ENCODE measurements at places on chromosomes 4 and X.

GRCh38 chr4:30756553-30756952 lies 36.4 kb downstream of the PCDH7 start:
- DNase-seq, result no peak

DNA sequence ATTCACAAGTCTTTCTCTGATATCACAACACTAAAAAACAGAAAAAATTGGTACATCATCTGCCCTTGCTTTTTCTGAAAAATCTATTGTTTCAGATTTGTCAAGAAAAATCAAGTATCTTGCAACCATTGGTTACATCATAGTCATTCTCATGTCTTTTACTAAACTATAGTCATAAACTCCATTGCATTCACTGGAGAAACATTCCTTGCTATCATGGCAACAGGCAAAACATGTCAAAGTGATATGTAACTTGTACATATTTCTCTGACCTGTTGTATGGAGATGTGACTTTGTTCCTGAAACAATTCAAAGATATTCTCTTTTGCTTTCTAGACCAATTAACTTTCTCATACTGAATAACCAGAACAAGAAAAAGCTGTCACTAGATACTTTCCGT lies 121.9 kb upstream of the ANK2 start:
- no peak for DNase-seq

DNA sequence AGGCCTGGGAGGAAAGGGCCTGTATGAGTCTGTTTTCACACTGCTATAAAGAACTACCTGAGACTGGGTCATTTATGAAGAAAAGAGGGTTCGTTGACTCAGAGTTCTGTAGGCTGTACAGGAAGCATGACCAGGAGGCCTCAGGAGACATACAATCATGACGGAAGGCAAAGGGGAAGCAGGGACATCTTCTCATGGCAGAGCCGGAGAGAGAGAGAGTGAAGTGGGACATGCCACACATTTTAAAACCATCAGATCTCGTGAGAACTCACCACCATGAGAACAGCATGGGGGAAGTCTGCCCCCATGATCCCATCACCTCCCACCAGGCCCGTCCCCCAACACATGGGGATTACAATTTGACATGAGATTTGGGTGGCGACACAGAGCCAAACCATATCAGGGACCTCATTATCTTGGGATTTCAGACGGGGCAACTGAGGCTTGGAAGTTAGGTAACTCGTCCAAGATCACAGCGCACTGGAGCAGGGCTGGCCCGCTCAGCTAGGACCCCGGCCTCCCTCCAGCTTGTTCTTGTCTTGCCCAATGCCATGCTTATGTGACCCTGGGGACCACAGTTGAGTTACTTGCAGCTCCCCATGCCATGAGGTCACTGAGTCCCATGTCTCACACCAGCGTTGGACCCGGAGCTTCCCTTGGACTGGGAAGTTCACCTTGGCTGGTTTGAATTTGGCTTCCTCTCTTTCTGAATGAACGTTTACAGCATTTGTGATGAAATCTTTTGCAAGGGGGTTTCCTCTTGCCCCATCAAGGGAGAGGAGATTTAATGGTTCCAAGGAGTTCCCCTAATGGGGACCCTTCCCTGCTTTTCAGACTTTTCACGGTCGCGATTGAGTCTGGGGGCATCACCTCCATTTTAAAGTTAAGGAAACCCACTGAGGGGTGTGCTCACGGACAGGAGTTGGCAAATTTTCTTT lies 18.1 kb downstream of the HTRA3 start:
- no peak for DNase-seq

DNA sequence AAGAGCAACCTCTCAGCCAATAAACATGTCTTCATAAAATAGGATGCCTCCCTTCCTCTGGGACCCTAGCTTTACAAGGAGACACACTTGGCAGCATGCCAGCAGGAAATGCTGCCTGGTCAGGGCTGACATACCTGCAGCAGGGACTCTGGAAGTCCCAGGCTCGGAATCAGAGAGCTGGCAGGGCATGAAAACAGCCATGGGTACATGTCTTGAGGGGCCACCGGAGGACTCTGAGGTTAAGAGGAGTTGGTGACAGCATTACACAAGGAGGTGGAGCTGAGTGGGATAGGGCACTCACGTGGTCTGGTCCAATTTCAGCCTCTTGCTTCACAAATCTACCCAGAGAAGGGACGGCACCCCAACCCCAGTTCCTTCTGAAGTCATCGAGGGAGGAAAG lies 15.7 kb downstream of the MSX1 start:
- DNase-seq, result no peak

DNA sequence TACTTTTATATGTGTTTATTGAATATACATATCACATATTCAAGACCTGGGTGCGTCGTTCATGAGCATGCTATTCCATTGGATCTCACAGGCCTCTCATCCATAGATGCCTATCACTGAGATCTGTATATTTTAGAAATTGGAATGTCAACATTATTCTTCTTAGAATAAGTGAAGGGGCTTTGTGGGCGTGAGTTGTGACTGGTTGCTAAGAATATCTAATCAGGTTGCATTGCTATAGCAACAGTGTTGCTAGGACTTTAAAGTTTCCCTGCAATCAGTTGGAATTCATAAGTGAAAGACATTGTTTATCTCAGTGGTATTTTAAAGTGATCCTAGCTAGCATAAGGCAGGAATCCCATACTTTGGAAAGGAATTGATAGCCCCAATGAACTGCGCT lies 36.7 kb upstream of the ANK2 start:
- no peak for DNase-seq

DNA sequence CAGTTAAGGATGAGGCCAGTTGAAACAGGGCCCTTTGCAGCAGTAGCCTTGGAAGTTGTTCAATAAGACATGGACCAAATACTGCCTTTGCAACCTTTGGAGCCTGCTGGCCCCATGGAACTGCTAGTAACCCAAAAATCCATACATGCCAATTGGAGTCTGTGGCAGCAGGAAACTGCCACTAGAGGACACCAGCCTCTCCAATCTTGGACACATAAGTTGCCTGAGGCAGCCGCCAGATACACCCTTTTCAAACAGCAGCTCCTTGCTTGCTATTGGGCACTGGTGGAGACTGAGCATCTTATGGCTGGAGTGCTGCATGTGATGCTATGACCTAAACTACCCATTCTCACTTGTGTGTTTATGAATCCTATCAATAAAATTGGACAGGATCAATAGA lies 14.8 kb upstream of the LAP3 start:
- DNase-seq, result no peak

GRCh38 chr4:71602289-71602900 lies 181.5 kb downstream of the GC start:
- DNase-seq, result no peak

DNA sequence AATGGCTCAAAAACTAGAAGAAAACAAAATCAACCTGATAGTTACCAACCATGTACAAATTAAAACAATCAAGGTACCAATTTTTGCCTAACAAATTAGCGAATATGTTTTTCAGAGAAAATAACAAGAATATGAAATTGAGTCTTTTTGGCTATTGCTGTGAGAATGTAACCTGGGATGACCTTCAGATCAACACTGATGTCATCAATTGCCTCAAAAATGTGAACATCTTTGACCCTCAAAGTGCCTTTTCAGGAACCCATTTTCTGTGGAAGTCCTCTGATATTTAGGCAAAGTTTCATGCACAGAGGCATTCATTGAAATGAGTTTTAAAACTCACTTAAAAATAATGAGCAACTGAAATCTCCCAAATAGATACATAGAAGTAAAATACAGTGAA lies 6.1 kb downstream of the RELL1 start:
- DNase-seq, result no peak

GRCh38 chr4:38230821-38231563 lies 270.8 kb downstream of the PTTG2 start:
- no peak for DNase-seq

GRCh38 chr4:189033801-189034347 lies 894.6 kb downstream of the TRIML1 start:
- no peak for DNase-seq

DNA sequence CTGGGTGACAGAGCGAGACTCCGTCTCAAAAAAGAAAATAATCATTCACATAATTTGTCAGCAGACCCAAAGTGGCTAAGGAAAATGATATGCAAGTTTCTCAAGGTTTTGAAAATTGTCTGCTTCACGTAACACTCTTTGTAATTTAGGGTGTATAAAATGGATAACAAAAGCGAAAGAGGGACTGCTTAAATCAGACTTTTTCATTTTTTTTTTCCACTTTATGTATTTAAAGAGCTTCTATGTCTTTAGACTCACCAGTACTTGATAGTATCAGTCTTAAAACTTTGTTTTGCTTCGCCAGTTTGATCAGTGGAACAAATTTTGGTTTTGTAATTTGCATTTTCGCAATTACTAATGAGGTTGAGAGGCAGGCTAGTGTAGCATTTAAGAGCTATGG lies 34.6 kb downstream of the USP9X start:
- DNase-seq, result no peak

DNA sequence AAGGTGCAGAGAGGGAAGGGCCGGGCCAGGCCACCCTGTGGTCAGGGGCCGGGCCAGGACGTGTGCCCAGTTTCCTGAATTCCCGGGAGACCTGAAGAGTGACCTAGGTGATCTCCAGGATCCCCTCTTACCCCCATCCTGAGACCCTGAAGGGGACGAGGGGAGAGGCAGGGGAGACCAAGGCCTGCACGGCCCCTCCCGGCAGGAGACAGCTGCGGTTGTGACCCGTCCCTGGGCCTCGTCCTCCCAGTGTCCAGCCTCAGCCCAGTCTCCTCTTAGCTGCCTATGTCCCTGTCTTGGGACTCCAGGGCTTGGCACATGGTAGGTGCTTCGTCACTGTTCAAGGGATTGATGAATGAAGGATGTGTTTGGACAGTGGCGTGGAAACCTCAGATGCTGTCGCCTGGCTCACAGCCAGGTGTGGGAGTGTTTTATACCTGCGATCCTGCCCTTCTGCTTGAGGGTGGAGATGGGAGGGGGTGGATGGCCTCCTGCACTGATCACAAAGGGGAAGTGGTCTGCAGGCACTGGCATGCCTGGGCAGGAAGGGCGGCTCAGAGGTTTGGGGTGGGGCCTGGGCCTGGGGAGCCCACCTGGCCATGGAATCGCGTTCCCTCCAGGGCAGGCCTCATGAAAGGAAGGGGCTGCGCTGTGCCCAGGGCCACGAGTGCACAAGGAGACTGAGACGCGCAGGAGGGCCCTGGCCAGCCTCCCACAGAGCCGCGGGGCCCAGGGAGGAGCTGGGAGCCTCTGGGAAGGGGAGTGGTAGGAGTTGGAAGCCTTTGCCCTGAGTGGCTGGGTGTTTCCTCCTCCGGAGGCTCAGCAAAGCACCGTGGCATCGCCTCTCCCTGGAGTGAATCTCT lies 6.9 kb downstream of the SH3TC1 start:
- DNase-seq, result no peak

Measured in CD4-positive, alpha-beta T cell treated with Interleukin-10 for 1 hour (primary cell).